T follicular helper cell (primary cell): ENCODE measurements at places on chromosomes 1 and 21.

DNA sequence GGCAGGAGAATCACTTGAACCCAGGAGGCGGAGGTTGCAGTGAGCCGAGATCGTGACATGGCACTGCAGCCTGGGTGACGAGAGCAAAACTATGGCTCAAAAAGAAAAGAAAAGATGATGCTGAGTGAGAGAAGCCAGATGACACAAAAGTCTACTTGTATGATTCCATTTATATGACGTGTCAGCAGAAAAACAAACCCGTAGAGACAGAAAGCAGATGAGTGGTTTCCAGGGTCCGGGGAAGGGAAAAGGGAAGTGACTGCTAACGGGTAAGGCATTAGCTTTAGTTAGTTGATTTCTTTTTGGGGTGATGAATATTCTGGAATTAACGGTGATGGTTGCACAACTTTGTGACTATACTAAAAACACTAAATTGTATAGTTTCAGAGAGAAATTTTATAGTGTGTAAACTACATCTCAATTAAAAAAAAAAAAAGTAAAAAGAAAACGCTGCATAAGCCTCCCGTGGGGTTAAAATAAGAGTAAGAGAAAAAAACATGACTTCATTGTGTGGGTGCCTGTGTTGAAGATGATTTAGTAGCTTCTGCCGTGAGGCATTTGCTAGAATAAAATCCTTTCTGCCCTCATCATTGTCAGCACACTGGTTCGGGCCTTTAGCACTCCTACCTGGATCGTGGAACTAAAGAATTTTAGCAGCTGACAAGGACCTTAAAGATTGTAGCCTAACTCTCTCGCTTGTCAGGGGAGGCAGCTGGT is 24.7 kb upstream of the ATP5PO start:
- no peak for DNase-seq

DNA sequence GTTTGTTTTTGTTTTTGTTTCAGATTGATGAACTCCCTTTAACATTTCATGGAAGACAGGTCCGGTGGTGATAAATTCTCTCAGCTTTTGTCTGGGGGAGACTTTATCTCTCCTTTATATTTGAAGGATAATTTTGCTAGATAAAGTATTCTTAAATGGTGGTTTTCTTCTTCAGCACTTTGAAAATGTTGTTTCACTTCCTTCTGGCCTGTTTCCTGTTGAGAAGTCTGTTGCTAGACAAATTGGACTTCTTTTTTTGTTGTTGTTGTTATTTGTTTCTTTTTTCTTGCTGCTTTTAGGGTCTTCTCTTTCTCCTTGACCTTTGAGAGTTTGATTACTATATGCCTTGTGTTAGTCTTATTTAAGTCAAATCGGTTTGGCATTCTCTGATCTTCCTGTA is 50.8 kb downstream of the CRP start:
- DNase-seq: no peak

- no peak for DNase-seq
These were observed 40.0 kb downstream of the GADD45A start for GRCh38 chr1:67724928-67725560.

GRCh38 chr1:76115171-76115570 is 40.6 kb downstream of the ST6GALNAC3 start:
- DNase-seq: no peak

DNA sequence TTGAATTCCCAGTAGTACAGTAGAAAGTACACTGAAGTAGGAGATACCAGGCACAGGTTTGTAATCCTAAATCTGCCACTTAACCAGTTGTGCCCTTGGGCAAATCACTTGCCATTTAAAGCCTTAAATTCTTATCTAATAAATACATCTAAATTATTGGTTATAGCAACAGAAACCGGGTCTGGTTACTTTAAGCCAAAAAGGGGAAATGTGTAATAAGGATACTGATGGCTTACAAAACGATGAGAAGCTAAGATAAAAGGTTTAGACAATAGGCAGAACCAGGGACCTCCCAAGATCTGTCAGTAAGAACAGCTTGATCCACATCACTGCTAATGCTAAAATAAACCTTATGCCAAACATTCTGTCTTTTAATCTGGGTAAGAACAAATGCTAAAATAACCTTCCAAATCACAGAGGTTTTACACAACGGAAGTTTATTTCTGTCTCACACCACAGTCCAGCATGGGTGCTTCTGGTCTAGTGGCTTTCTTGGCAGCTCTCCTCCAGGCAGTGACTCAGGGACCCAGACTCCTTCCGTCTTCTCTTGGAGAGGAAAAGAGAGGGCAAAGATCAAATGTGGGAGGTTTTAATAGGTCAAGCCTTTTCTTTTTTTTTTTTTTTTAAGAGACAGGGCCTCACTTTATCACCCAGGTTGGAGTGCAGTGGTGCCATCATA is 16.5 kb upstream of the ZMYM1 start:
- DNase-seq: no peak

DNA sequence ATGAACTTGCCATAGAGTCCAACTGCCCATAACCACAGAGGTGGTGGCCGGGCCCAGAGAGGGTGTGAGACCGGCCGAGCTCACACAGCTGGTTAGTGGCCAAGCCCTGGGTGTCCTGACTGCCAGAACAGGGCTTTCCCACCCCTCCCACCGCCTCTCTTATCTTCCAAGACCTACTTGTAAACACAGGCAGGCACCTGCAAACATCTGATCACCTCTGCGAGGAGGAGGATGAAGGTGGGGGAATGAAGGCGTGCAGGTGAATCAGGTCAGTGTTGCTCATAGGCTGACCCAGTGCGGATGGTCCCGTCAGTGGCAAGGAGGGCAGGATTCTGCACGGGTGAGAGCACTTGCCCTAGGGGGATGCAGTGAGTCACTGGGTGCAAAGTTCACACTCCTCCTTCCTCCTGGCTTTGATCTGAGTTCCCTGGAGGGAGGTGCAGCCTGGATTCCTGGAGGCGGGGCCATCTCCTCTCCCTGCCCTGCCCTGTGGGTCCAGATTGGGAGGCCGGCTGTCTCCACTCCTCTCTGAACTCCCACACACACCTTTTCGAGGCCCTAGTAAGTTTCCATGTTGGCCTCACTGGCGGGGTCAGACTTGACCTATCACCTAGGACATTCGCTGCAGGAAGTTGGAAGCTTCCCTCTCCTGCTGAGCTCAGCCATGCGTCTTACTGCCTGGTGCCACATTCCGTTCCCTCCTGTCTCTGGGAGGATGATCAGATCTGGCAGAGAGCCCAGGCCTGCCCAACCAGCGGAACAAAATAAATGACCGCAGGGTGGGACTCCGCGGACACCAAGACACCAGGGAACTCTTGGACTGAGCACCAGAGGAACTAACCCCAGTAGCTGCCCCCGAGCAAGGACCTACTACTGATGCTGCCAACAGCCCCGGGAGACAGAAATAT is 7.3 kb downstream of the UQCRHL start:
- DNase-seq: no peak

DNA sequence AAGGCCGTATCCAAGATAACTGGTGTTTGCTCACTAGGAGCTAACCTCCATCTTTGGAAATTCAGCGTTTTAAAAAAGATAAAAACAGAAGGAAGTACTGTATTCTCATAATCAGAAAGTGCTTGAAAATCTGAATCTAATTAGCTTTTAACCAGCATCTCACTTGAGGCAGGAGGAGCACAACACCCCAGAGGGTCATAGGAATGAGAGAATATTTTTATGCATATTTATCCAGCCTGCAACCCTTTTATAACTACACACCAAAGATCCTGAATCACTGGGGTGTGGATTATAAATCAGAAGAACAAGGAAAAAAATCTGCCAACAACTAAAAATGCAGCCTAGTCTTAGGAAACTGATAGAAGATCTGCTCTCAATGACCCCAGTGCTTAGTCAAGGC is 68.0 kb upstream of the PTCH2 start:
- no peak for DNase-seq

- no peak for DNase-seq
These were observed 95.9 kb downstream of the HIVEP3 start for GRCh38 chr1:41822866-41823265.

DNA sequence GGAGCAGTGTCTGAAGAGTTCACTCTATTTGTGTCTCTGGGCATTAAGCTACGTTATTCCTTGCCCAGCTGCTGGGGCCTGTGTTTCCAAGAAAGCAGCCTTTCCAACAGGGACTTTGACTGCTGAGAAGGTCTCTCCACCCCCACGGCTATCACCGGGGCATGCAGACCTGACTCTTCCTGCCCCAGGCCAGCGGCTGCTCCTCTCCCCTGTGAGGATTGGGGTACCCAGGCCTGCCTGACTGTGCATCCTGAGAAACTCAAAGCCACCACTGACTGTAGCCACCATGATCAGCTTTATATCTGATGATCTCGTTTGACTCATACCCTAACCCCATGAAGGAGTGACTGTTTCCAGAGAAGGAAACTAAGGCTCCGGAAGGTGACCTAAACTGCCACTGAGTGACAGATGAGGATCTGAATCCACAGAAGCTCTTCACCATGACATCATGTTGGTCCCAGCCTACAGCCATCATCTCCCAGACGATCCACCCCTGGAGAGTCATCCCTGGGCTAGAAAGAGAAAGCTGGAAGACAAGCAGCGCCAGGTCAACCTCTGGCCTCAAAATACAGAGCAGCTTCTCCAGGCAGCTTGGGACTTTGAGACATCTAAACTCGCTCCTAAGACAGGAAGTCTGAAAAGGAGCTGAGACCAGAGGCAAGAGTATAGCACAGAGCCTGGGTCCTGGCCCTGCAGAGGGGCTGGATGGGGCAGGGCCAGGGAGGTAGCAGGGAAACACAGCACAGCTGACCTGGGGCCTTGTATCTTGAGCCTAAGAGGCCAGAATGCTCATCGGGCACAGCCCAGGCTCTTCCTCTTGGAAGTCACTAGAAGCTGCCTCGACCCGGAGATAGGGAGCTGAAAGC is 244.0 kb upstream of the VAMP3 start:
- no peak for DNase-seq

GRCh38 chr1:207298636-207299398 is 22.7 kb upstream of the CD55 start:
- no peak for DNase-seq

- DNase-seq: no peak
These were observed 6.3 kb downstream of the APOBEC4 start for GRCh38 chr1:183646776-183647175.

GRCh38 chr1:14142397-14143100 is 442.6 kb downstream of the PRDM2 start:
- DNase-seq: no peak

GRCh38 chr1:32929366-32929765 is 28.2 kb upstream of the TMEM54 start:
- DNase-seq: no peak

- no peak for DNase-seq
These were observed 61.1 kb upstream of the RAB4A start for GRCh38 chr1:229209816-229210215.

- DNase-seq: no peak
These were observed 1269.6 kb upstream of the ADGRL2 start for GRCh38 chr1:80531182-80531581.

- no peak for DNase-seq
These were observed 31.2 kb downstream of the CDCA8 start for GRCh38 chr1:37723390-37724078.

GRCh38 chr1:16398371-16398953 is 31.4 kb downstream of the SZRD1 start:
- no peak for DNase-seq

- no peak for DNase-seq
These were observed 44.7 kb downstream of the ENAH start for GRCh38 chr1:225608014-225608796.

- no peak for DNase-seq
These were observed 5.1 kb downstream of the HRNR start for GRCh38 chr1:152218762-152219436.

- DNase-seq: no peak
These were observed 4.1 kb upstream of the AGTRAP start for GRCh38 chr1:11731691-11732283.

DNA sequence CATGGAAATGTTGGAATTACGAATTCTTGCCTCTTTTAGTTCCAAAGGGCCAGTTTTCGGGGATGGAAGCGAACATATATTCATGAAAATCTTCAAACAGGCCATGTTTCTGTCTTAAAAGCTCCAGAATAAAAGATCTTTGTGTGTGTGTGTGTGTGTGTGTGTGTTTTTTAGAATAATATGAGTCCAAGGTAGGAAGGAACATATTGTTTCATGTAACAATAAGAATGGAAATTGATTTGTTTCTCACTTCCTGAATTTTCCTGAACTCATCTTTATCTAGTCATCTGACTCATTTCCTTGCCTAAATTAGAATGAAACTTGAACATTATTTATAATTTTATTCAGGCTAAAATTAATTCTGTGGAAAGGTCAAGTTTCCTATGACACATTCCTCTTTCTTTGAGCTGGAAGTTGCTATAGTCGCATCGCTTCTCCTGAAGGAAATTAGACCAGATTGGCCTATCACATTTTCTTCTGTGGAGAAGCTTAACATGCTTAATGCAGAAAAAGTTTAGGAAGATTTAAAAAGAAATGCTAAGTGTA is 805.1 kb upstream of the ADAMTS5 start:
- DNase-seq: no peak

DNA sequence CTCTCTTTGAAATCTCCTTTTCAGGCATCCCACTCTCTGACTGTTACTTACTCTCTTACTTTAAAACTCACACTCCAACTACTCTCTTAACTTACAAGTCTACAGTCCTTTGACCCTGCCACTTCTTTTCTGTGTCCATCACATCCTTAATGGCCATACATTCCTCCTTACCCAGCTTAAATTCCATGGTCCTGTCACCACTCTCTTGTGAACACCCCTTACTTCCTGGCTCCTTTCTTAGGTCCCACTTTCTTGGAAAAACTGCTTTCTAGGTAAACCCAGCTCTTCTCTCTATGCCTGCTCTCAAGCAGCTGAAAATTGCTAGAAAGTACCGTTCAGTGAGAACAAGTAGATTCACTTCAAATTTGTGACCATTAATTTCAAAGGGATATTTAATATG is 109.1 kb downstream of the OLFML2B start:
- DNase-seq: no peak

GRCh38 chr1:152904688-152905440 is 3.5 kb upstream of the IVL start:
- no peak for DNase-seq

- DNase-seq: no peak
These were observed 24.6 kb upstream of the KIF1B start for GRCh38 chr1:10185759-10186158.

DNA sequence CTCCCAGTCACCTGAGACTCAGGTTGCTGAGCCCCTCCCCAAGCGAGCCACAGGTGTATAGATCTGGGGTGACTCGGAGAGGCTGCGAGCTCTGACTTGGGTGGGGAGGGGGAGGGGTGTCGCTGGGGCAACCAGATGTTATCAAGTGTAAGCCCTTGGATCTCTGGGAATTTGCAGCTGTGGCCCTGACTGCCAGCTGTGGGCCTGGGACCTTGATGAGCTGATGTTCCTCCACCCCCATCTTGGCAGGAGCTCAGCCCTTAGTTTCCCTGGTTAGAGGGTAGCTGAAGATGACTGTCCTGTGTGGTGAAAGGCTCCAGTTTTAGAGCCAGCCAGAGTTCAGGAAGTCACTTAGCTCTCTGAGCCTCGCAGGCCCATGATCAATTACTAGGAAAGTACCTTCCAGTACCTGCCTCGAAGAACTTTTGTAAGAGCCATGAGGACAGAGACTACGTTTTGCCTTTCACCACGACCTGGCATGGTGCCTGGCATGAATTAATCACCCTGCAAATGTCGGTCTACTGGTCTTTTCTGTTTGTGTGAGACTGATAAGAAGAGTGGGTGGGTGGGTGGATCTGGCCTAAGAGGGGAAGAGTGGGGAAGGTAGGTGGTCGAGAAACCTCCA is 55.8 kb downstream of the YARS1 start:
- DNase-seq: no peak

- DNase-seq: peak; percentile 77
These were observed 6.6 kb downstream of the LIN28A start for GRCh38 chr1:26417111-26417759.
